Thyroid gland (tissue), 4 donors: ENCODE measurements at places on chromosomes 4 and X. TPM values are rescaled to one million over a fixed set of nuclear protein-coding genes. Genes with fewer than 3 reads are reported as not detected.

DNA sequence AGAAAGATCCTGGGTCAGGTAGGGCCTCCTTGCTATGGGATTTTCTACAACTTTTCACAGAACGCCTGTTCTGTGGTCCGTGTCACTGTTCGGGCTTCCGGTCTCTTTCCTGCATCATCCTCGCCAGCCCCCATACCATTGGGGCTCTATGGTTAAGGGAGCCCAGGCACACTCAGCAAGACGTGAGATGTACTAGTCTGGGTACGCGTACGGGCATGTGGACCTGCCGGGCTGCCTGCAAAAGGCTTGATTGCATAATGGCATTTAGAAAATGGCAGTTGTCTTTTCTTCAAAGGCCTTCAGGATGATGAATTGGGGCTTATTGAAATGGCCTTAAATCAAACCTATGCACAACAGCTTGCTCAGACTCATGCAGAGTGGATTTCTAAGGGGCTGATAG lies 86.7 kb downstream of the CNGA2 start:
- H3K4me3 ChIP-seq: no peak overlapping the region
- no peaks in the 10 kb centered on the region for H3K36me3 ChIP-seq
- H3K27me3 ChIP-seq: no peaks in the 10 kb centered on the region

- H3K27ac ChIP-seq: no peak overlapping the region
- H3K4me3 ChIP-seq: no peak overlapping the region
- H3K4me1 ChIP-seq: peaks cover 4% of the 10 kb centered on the region
- no peaks in the 10 kb centered on the region for H3K36me3 ChIP-seq
- DNase-seq: peak; percentile 7
- no peaks in the 10 kb centered on the region for H3K27me3 ChIP-seq
Measured at GRCh38 chr4:118032691-118033090, 1.6 kb upstream of the NDST3 start.

- H3K27ac ChIP-seq: no peak overlapping the region
- H3K4me1 ChIP-seq: no peaks in the 10 kb centered on the region
- no peak for DNase-seq
- no peaks in the 10 kb centered on the region for H3K27me3 ChIP-seq
Measured at GRCh38 chrX:9501362-9501761, 36.5 kb downstream of the TBL1X start.

DNA sequence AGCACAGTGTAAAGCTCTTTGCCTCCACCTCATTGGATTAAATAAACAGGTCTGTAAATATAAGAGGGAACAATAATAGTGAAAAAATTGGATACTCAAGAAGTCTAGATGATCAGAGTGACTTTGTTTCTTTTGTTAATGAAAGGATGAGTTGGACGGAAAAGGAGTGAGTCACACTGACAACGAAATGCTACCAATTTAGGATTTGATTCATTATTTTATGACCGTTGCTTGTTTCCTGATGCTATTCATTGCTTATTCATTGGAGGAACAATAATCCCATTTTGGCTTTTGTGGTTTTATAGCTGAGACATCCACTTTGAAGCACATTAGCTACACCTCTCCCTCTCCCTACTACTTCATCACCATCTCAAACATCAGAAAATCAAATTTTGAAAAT lies 74.4 kb upstream of the DYNLT3 start:
- DNase-seq: no peak
- no peak overlapping the region for H3K4me3 ChIP-seq
- H3K27ac ChIP-seq: no peak overlapping the region
- H3K36me3 ChIP-seq: no peaks in the 10 kb centered on the region

DNA sequence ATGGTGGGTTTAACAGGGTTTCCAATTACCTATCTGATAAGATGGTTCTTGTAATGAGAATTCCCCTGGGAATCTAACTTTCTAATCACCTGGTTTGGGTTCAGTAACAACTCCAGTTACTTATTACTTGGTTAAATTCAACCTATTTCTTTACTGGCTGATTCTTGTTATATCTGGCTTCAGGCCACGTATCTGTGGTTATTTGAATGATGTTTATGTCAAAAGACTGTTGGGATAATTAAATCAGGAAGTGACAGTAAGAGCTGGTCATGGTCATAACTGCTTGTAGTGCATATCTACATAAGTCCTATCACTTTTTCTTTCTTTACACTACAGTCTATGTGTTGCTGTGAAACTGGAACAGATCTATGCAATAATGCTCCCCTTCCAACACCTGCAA lies 108.1 kb downstream of the MID1 start:
- H3K27ac ChIP-seq: no peak overlapping the region
- no peaks in the 10 kb centered on the region for H3K4me1 ChIP-seq
- no peak for DNase-seq
- H3K4me3 ChIP-seq: no peak overlapping the region

- no peak overlapping the region for H3K27ac ChIP-seq
- no peak for DNase-seq
- H3K4me1 ChIP-seq: no peaks in the 10 kb centered on the region
- no peaks in the 10 kb centered on the region for H3K36me3 ChIP-seq
- H3K27me3 ChIP-seq: no peaks in the 10 kb centered on the region
Measured at GRCh38 chr4:136392576-136392975, 1139.7 kb downstream of the PCDH18 start.

- no peak overlapping the region for H3K27ac ChIP-seq
- DNase-seq: no peak
- no peaks in the 10 kb centered on the region for H3K36me3 ChIP-seq
- no peaks in the 10 kb centered on the region for H3K27me3 ChIP-seq
Measured at GRCh38 chr4:814312-814850, 11.5 kb downstream of the CPLX1 start.

DNA sequence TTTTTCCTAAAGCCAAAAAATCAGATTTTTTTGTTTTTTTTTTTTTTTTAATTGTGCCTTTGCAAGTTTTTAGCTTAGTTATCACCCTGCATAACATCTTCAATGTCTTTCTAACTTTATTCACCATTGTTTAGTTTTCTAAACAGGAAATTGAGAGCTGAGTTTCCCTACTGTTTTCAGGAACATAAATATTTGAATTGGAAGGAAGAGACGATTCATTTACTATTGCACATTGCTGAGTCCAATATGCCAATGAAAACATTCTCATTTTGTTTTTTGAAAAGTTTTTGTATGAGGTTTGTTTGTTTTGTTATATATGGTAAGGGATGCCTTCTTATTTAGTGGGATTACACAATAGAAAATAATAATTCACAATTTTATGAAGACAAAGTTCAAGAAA lies 148.4 kb downstream of the ANKRD50 start:
- H3K27me3 ChIP-seq: no peaks in the 10 kb centered on the region
- no peak overlapping the region for H3K4me3 ChIP-seq
- H3K36me3 ChIP-seq: no peaks in the 10 kb centered on the region
- no peak for DNase-seq
- no peak overlapping the region for H3K27ac ChIP-seq

- H3K4me3 ChIP-seq: no peak overlapping the region
- H3K4me1 ChIP-seq: no peaks in the 10 kb centered on the region
- H3K27me3 ChIP-seq: no peaks in the 10 kb centered on the region
- H3K36me3 ChIP-seq: no peaks in the 10 kb centered on the region
- no peak overlapping the region for H3K27ac ChIP-seq
Measured at GRCh38 chr4:99868126-99868596, 26.1 kb downstream of the LAMTOR3 start.

Gene AKAP4
- total RNA-seq: not detected

- H3K36me3 ChIP-seq: no peaks in the 10 kb centered on the region
- no peaks in the 10 kb centered on the region for H3K4me1 ChIP-seq
- no peaks in the 10 kb centered on the region for H3K27me3 ChIP-seq
- H3K27ac ChIP-seq: no peak overlapping the region
- DNase-seq: no peak
- no peak overlapping the region for H3K4me3 ChIP-seq
Measured at GRCh38 chrX:9195199-9195880, 161.4 kb upstream of the FAM9B start.

- no peaks in the 10 kb centered on the region for H3K27me3 ChIP-seq
- no peak overlapping the region for H3K4me3 ChIP-seq
- H3K27ac ChIP-seq: no peak overlapping the region
Measured at GRCh38 chr4:176504118-176504517, 184.4 kb downstream of the SPCS3 start.

- H3K4me3 ChIP-seq: no peak overlapping the region
- no peaks in the 10 kb centered on the region for H3K36me3 ChIP-seq
- no peak overlapping the region for H3K27ac ChIP-seq
- DNase-seq: no peak
- H3K4me1 ChIP-seq: peaks cover 24% of the 10 kb centered on the region
Measured at GRCh38 chr4:41446981-41447725, 90.8 kb upstream of the LIMCH1 start.

- no peaks in the 10 kb centered on the region for H3K27me3 ChIP-seq
- no peaks in the 10 kb centered on the region for H3K36me3 ChIP-seq
- no peaks in the 10 kb centered on the region for H3K4me1 ChIP-seq
Measured at GRCh38 chr4:91345632-91346031, 958.1 kb upstream of the GRID2 start.

DNA sequence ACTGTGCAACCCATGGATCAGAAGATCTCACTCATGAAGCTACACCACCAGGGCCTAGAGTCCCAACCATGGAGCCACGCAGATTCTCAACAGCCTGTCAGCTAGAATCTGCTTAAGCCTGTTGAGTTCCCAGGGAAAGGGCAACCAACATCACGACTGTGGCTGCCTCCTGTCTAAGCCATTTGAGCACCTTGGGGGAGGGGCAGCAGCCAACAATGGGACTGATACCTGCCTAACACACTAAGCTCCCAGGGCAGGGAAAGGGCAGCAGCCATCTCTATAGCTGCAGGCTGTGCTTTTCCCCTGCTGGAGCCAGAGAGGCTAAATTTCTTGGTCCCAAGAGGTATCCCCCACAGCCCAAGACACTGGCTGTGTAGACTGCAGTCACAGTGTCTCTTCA lies 96.5 kb upstream of the TCEAL2 start:
- no peak overlapping the region for H3K4me3 ChIP-seq
- no peaks in the 10 kb centered on the region for H3K36me3 ChIP-seq
- no peaks in the 10 kb centered on the region for H3K27me3 ChIP-seq
- no peak overlapping the region for H3K27ac ChIP-seq

- H3K4me3 ChIP-seq: no peak overlapping the region
- no peak overlapping the region for H3K27ac ChIP-seq
- no peaks in the 10 kb centered on the region for H3K27me3 ChIP-seq
- H3K4me1 ChIP-seq: no peaks in the 10 kb centered on the region
Measured at GRCh38 chr4:15765910-15766697, 12.0 kb upstream of the CD38 start.

Gene CD38
- 13.3 TPM for total RNA-seq

GRCh38 chrX:12563121-12563520 lies 228.1 kb upstream of the PRPS2 start:
- no peak for DNase-seq
- H3K27me3 ChIP-seq: no peaks in the 10 kb centered on the region
- no peaks in the 10 kb centered on the region for H3K36me3 ChIP-seq
- H3K4me3 ChIP-seq: no peak overlapping the region

DNA sequence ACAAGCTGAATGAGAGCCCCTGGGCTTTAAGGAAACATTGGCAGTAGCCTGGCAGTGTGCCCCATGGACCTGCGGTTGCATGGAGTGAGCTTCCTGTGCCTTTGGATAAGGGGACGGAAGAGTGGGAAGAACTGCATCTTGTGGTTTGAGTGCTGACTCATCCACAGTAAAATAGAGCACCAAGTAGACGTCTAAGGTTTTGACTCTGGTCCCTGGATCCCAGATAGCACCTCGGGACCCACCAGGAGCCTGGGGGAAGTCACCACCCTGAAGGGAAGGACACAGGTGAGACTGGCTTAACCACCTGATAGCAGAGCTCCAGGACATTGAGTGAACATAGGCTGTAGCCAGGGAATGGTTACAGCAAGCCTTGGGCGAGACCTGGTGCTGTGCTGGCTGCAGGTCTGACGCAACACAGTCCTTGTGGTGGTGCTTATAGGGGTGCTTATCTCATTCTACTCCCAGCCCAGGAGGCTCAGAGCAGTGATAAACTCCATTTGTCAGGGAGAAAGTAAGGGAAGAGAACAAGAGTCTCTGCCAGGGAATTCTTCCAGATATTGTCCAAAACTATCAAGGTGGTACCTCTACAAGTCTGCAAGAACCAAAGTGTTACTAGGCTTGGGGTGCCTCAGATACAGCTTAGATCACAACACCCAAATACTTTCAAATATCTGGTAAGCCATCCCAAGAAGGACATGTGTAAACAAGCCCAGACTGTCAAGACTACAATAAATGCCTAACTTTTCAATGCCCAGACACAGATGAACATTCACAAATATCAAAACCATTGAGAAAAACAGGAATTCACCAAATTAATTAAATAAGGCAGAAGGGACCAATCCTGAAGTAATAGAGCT lies 123.6 kb upstream of the TET2 start:
- H3K4me1 ChIP-seq: no peaks in the 10 kb centered on the region
- H3K27ac ChIP-seq: no peak overlapping the region
- no peaks in the 10 kb centered on the region for H3K27me3 ChIP-seq
- H3K4me3 ChIP-seq: no peak overlapping the region
- DNase-seq: no peak

- H3K27ac ChIP-seq: no peak overlapping the region
- no peak overlapping the region for H3K4me3 ChIP-seq
- no peaks in the 10 kb centered on the region for H3K4me1 ChIP-seq
- no peaks in the 10 kb centered on the region for H3K27me3 ChIP-seq
- no peak for DNase-seq
Measured at GRCh38 chrX:120087289-120088017, 10.0 kb upstream of the RHOXF2B start.

DNA sequence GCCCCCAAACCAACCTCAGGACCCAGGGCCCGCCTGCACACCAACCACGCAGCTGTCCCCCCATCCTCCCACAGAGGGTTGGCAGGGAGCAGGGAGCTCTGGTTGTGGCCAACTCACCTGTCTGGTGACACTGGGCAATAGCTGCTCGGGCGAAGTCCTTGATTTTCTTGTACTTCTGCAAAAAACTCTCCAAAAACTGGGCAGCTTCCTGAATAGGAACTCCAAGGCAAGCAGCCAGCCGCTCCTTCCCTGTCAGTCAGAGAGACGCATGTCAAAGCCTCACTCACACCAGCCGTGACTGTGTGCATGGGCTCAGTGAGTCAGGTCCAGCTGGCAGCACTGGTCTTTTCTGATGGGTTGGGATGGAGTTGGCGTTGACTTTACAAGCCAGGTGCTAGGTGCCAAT lies 26.4 kb downstream of the NAT8L start:
- no peak overlapping the region for H3K4me3 ChIP-seq
- no peak for DNase-seq
- no peaks in the 10 kb centered on the region for H3K36me3 ChIP-seq

- H3K27ac ChIP-seq: no peak overlapping the region
- no peaks in the 10 kb centered on the region for H3K36me3 ChIP-seq
- H3K27me3 ChIP-seq: no peaks in the 10 kb centered on the region
- no peak overlapping the region for H3K4me3 ChIP-seq
- no peak for DNase-seq
Measured at GRCh38 chr4:182843808-182844325, 73.3 kb downstream of the DCTD start.

GRCh38 chr4:100591161-100591876 lies 73.5 kb upstream of the EMCN start:
- no peaks in the 10 kb centered on the region for H3K27me3 ChIP-seq
- no peaks in the 10 kb centered on the region for H3K36me3 ChIP-seq
- H3K4me3 ChIP-seq: no peak overlapping the region
- H3K4me1 ChIP-seq: peaks cover 14% of the 10 kb centered on the region
- H3K27ac ChIP-seq: no peak overlapping the region

DNA sequence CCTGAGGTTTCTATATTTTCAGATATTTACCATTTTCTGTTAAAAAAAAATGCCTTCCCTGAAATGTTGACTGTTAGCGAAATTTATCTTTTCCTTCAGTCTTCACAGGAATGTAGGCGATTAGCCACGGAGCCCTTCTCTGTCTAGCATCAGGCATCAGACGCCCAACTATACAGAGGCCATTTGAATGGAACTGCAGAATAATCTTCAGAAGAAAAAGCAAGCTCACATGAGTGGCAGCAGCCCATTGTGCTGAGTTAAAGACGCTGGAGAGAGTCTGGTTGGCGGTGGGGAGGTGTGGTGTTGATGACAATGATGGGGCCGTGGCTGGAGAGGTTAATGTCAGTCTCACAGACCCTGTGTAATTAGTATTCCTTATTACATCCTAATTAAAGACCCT lies 196.8 kb upstream of the LEF1 start:
- peaks cover 8% of the 10 kb centered on the region for H3K4me1 ChIP-seq
- no peaks in the 10 kb centered on the region for H3K36me3 ChIP-seq
- H3K4me3 ChIP-seq: no peak overlapping the region
- H3K27ac ChIP-seq: no peak overlapping the region
